Retina (tissue), 1 donor: ENCODE measurements at places on chromosomes 12 and 14.

GRCh38 chr12:2413999-2414792, 361.4 kb downstream of the CACNA1C start:
- no peak for DNase-seq

DNA sequence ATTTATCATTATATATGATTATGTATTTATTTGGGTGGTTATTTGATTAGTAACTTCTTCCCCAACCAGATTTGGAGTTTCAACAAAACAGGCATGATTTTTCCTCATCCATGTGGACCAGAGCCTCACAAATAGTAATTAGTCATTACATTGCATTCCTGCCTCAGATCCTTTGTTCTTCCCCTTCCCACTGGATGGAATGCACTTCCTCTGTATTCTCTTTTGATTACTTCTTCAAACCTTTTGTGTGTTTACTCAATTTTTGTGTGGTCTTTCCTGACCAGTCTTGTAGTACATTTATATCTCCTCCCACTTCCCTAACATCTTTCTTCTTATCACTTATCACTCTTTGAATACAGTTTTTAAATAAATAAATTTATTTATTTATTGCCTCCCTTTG, 15.5 kb downstream of the SYT1 start:
- DNase-seq: no peak

- no peak for DNase-seq
These were observed 46.1 kb downstream of the VCPKMT start for GRCh38 chr14:50070230-50070629.

GRCh38 chr12:128266086-128266485, 884 bp upstream of the TMEM132C start:
- DNase-seq: no peak

- DNase-seq: peak; percentile 40
These were observed 4.5 kb upstream of the RPGRIP1 start for GRCh38 chr14:21275261-21275858.

DNA sequence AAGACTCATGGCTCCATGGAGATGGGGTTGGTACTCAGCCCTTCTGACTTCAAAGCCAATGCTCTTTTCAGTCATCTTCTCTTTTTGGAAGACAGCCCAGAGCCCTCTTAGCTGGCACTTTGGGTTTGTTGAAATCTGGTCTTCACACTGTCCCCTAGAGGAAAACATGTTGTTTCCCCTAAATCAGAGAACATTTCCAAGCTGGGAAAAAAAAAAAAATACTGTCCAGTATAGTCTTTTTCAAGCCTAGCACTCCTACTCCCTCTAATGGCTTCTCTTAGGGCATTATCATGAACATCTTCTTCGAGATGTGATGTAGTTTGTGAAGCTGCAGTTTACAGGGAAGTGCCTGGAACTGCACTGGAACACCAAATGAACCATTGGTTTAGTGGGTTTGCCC, 3.0 kb upstream of the ZC3H14 start:
- peak; percentile 12 for DNase-seq

- DNase-seq: no peak
These were observed 10.7 kb upstream of the ARID4A start for GRCh38 chr14:58287607-58288042.

DNA sequence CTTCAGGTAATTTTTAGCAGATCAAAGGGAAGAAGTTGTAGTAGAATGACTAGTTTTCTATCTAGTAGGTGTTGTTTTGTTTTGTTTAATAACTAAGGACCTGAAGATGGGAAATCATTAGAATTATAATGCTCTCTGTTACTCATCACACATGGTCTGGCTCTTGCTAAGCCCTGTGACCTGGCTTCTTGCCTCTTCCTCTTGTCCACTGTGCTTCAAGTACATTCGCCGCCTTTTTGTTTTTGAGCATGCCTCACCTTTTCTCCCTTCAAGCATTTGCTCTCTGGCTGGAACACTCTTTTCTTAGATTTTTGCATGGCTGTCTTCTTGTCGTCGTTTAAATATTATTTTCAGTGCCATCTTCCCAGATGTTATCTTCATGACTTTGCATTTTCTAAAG, 47.7 kb downstream of the DAAM1 start:
- DNase-seq: no peak

DNA sequence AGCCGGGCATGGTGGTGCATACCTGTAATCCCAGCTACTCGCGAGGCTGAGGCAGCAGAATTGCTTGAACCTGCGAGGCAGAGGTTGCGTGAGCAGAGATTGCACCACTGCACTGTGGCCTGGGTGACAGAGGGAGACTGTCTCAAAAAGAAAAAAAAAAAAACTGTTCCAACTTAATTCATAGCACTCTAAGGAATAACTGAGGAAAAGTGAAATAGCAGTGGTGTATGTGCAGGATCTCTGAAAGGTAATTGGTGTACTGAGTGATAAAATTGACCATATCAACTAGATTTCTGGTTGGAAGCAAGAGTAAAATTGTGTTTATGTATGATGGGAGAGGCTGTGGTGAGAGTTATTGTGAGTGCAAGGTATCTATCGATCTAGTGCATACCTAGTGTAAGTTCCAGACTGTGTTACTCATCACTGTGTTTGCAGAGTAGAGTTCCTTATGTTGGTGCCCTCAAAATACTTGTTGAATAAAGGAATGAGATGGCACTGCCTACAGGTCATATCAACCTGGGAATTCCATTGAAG, 6.3 kb downstream of the CAND1 start:
- DNase-seq: no peak

DNA sequence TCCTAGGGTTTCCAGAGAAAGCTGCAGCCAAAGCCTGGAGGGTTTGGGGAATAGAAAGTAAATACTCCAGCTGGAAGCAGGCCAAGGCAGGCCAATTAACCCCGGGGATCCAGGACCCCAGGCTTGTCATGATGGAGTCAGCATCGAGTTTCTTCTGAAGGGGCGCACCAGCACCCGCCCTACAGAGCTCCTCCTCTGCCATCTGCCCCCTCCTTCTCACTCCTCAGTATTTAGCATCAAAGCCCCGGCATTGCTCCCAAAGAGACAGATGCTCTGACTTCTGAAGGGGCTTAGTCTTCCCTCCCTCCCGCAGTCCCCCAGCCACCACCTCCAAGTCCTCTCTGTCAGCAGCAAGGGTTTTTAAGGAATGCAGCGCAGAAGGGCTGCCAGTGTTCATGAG, 285.1 kb upstream of the NOS1 start:
- peak; percentile 16 for DNase-seq

DNA sequence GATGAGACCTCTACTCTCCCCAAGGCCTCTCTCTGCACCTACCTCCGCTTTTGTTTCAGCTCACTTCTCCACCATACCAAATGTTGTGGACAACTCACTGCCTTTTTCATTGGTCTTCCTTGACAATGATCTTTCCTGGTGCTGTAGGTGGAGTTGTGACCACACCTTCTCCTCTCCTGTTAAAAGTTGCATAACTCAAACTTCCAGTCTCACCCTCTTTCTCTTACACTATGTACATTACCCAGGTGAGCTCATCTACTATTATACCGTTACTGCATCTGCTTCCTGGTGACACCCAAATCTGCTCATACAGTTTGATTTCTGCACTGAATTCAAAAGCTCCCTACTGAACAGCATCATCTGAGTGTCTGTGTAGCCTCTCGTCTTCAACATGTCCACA, 542.8 kb downstream of the GALC start:
- no peak for DNase-seq

- no peak for DNase-seq
These were observed 61.1 kb downstream of the HRK start for GRCh38 chr12:116820064-116820656.

DNA sequence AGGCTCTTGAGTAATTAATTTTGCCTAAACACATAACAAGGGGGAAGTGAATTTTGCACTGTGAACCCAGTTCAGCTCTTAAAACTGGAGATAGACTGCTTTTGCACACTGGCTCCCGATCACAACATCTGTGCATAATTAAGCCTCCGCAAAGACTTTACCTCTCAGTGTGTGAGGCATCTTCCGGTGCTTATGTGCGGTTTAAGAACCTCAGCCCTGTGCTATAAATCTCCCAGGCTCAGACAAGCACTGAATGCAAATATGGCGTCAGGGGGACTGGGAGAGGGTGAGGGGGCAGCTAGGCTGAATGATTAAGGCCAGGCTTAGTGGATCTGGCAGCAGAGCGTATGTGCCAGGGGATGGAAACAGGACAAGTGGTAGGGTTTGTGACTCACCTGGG, 103.3 kb downstream of the ADCK1 start:
- no peak for DNase-seq

- DNase-seq: no peak
These were observed 9.5 kb downstream of the NDRG2 start for GRCh38 chr14:21015312-21015711.

DNA sequence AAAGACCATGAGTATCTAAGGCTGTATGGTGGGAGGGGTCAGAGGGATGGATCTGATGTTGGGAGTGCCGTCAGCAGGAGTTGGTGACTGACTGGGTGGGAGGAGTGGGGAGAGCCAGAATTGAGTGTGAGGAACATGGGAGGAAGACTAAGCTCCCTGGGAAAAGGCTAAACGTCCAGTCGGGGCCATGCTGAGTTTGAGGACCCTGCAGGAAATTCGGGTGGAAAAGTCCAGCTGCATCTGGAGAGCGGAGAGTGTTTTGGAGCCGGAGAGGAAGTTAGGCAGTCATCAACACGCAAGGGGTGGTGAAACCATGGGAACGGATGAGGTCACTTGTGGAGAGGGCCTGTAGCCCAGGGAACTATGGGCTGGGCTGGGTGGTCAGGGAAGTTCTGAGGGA, 60.9 kb downstream of the ELK3 start:
- no peak for DNase-seq

DNA sequence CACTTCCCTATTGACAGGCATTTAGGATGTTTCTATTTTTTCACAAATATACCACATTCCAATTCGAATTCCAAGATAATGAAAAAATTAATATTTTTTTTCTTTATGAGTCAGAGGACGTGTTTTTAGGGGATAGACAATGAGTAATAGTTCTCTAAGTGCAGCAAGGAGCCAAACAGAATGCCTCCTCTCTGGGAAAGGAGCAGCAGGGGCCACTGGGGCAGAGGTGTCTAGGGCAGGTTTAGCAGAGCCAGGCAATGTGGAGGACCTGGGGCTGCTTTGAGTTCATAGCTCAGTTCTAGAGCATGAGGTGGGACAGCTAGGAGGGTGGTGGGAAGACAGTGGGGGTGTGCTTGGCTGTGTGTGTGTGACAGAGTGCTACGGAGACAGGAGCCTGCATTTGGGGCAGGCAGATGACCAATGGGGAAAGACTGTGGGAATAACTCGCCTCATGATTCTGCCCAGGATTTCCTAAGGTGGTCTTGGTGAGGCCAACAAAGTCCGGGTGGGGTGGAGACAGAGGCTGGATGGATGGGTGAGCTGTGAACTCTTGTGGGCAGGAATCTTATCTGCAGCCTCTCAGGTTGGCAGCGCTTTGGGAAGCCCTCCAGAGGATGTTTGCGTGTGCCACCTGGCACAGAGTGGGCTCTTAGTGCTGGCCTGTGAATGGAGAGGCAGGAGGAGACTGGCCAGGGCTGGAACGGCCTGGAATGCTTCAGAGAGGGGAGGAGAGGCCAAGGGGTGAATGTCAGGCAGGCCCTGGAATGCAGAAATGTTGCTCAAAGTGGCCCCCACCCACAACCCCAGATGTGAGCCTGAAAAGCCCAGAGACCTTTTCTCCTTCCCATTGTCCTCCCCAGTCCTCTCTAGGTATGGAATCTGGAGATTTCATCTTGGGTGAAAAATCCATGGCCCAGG, 2.4 kb upstream of the KRT7 start:
- no peak for DNase-seq

GRCh38 chr14:24268225-24268624, 3.2 kb downstream of the RABGGTA start:
- no peak for DNase-seq
